Stimulated activated CD8-positive, alpha-beta memory T cell treated with anti-CD3 and anti-CD28 coated beads, Interleukin-15, amount 100 ng/mL, for 1 hour (primary cell): ENCODE measurements at places on chromosomes 2 and 18.

DNA sequence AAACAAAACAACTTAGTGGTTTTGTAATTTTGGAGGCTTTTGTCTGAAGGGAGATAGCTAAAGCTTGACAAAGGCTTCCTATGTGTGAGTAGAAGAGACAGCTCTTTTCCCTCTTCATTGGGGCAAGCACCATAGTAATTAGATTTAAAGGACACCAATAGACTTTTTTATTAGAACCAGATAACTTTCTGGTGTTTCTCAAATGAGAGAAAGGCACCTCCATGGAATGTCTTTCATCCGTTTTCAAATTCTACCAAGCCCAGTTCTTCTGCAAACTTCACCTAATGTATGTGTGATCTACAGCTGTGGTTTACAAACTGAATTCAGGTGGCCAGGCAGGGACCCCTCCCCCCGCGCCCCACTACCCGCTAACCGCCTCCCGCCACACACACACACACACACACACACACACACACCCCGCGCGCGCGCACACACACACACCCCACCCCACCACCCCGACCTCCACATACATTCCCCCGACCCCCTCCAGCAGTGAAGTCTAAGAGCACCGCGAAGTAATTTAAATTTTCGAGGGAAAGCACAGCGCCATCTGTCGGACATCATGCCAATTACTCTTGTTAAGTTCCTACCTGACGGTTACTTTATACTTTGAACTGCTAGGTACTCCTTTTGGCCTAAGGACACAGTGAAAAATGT lies 31.6 kb upstream of the PPP1R1C start:
- DNase-seq: peak; percentile 36

GRCh38 chr2:180057706-180058412 lies 50.8 kb upstream of the CWC22 start:
- no peak for DNase-seq

DNA sequence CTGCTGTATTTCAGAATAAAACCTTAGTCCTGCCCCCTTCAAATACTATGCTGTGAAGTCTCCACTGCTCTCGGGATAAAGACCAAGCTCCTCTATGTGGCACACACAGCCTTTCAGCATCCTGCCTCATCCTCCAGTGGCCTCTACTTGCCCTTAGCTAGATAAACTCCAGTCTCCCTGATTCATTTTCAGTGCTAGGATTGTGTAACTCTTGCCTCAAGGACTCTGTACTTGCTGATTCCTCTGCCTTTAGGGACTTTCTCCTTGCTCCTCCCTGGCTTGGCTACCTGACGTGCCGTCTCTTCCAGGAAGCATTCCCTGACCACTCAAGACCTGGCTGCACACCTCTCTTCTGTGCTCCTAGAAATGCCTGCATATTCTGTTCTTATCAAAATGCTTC lies 416.7 kb downstream of the MTX2 start:
- DNase-seq: no peak

- DNase-seq: no peak
These were observed 116.2 kb upstream of the ST6GAL2 start for GRCh38 chr2:107001964-107002696.

GRCh38 chr2:232873292-232873908 lies 3.3 kb downstream of the SNORC start:
- DNase-seq: no peak

GRCh38 chr2:218270721-218271486 lies 585 bp downstream of the PNKD start:
- DNase-seq: no peak

DNA sequence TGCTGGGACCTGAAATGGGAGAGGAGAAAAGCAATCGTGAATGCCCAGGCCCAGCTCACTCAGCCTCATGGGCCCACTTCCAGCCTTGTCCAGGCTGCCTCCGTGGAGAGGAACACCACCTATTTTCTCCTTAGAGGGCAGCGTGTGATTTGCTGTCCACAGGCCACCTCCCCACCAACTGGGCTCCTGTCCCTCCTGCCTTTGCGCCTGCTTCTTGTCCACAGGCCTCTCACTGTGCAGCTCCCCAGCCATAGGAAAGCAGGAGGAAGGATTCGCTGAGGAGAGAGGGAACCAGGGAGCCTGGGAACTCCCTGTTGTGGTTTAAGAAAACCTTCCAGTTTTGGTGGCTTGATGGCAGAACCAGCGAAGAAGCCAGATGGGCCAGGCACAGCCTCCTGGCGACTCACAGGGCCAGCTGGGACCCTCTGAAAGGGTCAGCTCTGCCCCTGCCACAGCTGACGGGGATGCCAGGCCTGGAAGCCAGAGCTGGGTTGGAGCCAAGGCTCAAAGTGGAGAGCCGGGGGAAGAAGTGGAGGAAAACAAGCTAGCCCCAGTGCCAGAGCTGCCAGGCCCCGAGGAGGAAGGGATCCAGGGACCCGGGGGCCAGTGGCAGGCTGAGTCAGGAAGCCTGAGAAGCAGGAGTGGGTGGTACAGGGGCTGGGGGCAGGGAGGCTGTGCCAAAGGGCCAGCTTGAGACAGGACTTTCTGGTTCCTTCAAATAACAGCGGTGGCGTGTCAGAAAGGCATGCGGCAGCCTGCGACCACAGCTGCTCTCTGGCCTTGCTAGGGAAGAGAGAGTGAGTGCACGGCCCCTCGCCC lies 9.9 kb downstream of the TMBIM1 start:
- DNase-seq: no peak

DNA sequence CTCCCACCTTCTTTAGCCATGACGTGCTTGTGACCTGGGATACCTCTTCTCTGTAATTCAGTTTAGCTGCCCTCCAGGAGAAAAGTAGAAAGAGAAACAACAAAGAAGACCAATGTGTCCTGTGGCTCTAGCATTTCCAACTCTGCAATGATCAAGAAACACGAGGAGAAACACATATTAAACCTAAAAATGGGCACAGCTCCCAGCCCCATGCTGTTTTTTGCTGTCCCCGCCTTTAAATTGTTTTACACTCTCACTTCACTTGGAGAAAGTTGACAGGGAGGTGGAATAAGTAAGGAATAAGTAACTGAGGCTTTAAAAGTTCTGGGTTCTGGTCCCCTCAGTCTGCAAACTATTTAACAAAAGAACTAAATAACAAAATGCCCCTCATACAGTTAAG lies 390.6 kb downstream of the TNS1 start:
- no peak for DNase-seq

- DNase-seq: no peak
These were observed 265.7 kb downstream of the MTX2 start for GRCh38 chr2:176534798-176535466.

DNA sequence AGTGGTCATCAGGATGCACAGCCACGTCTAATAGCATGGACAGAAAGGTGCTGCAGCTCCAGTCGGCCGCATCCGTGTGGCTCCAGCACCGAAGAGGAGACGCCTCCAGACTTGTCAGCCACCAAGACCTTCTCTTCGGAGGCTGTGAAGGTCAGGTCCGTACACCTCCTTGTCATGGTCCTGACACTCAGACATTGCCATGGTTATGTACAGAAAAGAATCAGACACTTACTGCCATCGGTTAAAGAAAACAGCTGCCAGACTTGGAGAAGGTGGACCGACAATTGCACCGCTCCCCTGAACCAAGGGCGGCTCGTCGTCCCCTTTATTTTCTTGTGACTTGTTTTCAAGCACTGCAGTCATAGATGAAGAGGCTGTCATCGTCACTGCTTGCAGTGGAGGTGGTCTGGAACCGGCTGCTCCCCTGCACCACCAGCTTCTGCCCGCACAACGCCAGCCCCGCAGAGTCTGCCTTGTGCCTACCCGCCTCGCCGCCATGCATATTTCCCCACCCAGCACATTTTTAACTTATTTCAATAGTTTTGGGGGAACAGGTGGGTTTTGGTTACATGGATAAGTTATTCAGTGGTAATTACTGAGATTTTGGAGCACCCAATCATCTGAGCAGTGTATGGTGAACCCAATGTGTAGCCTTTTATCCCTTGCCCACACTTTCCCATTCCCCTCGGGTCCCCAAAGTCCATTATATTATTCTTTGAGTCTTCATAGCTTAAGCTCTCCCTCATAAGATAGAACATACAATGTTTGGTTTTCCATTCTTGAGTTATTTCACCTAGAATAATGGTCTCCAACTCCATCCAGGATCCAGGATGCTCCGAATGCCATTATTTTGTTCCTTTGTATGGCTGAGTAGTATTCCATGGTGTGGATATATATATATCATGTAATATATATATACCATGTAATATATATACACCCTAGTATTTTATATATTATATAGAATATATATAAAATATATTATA lies 18.1 kb downstream of the FBXO48 start:
- DNase-seq: no peak

GRCh38 chr2:171547720-171548119 lies 25.4 kb downstream of the CYBRD1 start:
- DNase-seq: no peak

DNA sequence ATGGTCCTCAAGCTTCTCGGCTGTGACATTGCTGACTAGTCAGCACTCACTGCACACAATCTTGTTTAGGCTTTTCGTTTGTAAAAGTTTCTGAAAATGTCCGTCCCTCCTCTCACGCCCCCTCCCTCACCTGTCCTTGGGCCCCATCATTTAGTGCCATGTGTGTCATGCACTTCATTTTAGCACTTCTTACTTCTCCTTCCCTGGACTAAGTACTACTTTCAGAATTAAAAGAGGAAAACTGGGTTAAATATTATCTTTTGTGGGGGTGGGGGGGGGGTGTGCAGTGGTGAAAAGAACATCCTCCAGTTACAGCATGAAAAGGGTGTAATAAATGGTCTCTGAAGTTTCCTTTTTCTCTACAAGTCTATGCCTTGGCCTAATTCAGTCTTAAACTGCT lies 182.0 kb upstream of the SP5 start:
- no peak for DNase-seq

DNA sequence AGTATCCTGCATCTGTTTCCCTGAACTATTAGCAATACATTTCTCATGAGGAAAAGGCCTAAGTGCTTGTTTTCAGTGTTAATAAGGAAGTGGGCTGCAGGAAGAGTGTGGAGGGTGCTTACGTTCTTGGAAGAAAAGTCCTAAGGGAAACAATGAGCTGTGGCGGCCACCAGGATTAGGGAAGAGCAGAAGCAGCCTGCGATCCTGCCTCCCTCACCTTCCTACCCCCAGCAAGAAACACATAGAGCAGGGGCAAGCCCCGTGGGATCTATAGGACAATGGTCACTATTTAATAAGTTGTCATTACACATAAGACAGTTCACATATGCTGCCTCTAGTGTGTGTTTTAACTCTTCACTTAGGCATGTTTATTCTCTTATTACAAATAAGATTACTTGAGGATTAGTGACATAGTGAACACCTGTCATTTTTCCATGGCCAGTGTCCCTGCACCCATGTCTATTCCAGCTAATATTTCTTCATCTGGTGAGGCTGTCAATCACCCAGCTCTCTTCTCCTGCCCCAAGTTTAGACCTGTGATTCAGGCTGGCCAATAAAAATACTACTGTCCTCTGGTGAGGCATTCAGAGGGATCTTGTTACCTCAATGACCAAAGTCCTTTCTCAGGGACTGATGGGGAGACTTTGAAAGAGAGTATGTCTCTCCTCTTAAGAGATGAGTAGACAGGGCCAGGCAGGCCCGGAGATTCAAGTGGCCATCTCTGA lies 510.9 kb upstream of the CELF4 start:
- no peak for DNase-seq

DNA sequence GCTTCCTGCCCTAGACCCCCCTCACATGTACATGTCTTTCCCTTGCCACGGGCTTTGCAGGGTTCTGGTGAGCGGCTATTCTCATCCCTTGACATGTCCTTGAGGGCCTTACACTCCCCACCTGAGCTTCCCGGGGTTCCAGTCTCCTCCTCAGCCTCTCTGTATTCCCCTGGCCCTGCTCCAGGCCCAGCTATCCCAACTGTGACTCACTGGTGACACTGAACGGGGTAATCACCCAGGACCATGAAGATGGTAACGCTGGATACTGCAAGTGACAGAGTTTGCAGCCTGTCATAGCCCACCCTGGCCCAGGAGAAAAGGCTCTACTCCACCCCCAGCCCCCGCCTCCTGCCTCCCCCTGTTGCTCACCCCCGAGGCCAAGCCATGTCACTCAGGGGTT lies 27.3 kb downstream of the KIF3C start:
- no peak for DNase-seq

DNA sequence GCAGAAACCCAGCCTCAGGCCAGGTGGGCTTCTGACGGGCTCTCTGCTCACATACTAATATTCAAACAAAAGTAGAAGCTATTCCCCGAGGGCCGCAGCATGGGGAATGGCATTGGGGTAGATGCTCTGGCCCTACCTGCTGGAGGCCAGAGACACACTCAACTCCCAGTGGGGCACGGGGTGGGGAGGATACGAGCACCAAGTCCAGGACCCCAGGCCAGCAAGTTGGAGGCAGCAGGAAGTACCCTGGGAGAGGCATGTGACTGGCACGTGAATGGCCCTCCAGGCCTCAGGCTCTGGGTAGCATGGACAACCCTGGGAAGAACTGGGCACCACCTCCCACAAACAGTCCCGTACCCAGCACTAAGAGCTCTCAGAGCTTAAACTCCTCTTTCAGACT lies 3.8 kb downstream of the DNMT3A start:
- no peak for DNase-seq

GRCh38 chr2:200525066-200525465 lies 941 bp upstream of the SGO2 start:
- DNase-seq: no peak

- no peak for DNase-seq
These were observed 48.7 kb upstream of the C1GALT1C1L start for GRCh38 chr2:43724728-43725526.

- DNase-seq: no peak
These were observed 8.3 kb downstream of the ACTG2 start for GRCh38 chr2:73901143-73901542.

DNA sequence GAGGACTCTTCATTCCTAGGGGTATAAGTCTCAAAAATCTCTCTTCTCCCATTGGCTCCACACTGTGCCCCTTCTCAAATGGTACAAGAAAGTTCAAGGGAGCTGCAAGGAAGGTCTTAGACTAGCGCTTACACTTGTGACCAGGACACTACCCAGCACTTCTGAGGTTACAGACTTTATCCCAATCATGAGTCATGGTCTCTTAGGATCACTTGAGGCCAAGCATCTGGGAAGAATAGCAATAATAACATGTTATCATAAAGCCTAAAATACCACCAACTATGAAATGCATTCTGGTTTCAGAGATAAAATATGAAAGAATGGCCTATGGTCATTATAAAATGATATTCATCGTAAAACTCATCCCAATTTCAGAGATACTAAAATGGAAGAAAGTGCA lies 309.9 kb upstream of the PKDCC start:
- no peak for DNase-seq

GRCh38 chr2:7609556-7609955 lies 692.3 kb downstream of the RNF144A start:
- DNase-seq: no peak

DNA sequence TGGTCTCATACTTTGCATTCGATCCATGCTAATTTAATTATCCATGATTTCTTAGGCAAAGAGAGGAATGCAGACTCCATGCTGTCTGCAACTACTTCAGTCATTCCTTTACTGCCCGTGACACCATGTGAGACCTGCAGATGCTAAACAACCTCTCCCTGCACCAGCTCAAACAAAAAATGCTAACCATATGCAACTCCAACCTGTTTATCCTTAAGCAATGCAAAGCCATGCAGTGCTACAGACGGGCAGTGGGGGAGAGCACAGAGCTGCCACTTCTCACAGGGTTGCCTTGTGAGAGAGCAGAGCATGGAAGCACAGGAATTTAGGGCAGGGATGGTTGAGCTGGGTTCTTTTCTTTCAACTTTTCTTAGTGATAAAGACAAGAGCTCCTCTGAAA lies 74.9 kb upstream of the KLHL14 start:
- no peak for DNase-seq
